Cortex of kidney (tissue), 1 donor: ENCODE measurements at places on chromosomes 11 and 22.

DNA sequence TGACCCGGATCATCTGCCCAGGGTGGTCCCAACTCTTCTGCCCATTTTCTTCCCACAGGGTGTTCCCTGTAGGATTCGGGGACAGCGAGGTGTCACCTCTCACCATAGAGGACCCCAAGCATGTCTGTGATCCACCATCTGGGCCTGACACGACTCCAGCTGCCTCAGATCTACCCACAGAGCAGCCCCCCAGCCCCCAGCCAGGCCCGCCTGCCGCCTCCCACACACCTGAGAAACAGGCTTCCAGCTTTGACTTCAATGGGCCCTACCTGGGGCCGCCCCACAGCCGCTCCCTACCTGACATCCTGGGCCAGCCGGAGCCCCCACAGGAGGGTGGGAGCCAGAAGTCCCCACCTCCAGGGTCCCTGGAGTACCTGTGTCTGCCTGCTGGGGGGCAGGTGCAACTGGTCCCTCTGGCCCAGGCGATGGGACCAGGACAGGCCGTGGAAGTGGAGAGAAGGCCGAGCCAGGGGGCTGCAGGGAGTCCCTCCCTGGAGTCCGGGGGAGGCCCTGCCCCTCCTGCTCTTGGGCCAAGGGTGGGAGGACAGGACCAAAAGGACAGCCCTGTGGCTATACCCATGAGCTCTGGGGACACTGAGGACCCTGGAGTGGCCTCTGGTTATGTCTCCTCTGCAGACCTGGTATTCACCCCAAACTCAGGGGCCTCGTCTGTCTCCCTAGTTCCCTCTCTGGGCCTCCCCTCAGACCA is 24.0 kb downstream of the CSF2RB start:
- no peak for DNase-seq

DNA sequence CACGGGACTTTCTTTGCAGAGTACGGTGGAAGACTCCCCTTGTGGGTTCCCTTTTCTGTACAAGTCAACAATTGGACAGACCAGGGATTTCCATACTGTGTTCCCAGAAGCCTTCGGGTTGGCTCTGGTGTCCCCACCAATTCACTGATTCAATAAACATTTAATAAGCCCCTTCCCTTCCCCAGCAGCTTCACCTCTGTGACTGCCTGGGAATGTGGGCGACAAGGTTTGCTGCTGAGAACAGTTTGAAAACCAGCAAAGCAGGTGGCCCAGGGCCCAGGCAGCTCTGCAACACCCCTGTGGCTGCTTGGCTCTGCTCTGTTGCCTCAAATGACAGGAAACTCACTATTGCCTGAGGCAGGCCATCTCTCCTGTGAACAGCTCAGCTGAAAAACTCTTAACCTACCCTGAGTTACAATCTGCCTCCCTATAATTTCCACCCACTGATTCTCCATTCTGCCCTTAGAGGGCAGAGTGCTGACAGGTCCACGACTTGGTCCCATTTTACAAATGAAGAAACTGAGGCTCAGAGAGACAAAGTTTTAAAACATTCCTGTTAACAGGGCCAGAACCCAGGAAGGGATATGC is 10.4 kb downstream of the ADORA2A start:
- no peak for DNase-seq

- no peak for DNase-seq
Measured at GRCh38 chr11:62830904-62831519, 839 bp downstream of the STX5 start.

- no peak for DNase-seq
Measured at GRCh38 chr11:15551901-15552851, 437.5 kb downstream of the INSC start.

GRCh38 chr11:12066799-12067508 is 43.4 kb upstream of the MICAL2 start:
- DNase-seq, result no peak

DNA sequence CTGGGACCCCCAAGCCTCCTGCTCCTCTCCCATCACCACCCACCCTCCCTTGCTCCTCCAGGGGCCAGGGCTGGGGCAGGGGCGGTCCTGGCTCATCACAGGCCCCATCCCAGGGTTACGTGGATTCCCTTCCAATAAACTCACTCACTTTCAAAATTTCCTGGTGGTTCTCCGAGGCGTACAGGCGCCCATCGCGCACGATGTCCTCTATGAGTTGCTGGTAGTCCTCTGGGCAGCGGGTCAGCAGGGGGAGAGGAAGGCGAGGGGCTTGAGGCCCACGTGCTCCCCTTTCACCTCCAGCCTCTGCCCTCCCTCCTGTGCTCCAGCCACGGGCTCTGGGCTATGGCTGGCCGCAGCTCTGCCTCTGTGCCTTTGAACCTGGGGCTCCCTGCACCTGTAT is 20.5 kb upstream of the TTLL12 start:
- no peak for DNase-seq

GRCh38 chr22:32850591-32851517 is 49.3 kb downstream of the TIMP3 start:
- no peak for DNase-seq

GRCh38 chr11:70084046-70084984 is 6.2 kb downstream of the ANO1 start:
- DNase-seq, result no peak
